CD4-positive, CD25-positive, alpha-beta regulatory T cell (primary cell): ENCODE measurements at places on chromosomes 6 and 20. TPM values are rescaled to one million over a fixed set of nuclear protein-coding genes. Genes with fewer than 3 reads are reported as not detected.

Gene PDYN
- not detected for total RNA-seq

Gene DCDC2
- total RNA-seq = not detected

GRCh38 chr6:110448846-110449540, 27.4 kb downstream of the SLC22A16 start:
- DNase-seq = no peak

- no peak for DNase-seq
Measured at GRCh38 chr20:57281900-57282299, 15.5 kb upstream of the BMP7 start.

DNA sequence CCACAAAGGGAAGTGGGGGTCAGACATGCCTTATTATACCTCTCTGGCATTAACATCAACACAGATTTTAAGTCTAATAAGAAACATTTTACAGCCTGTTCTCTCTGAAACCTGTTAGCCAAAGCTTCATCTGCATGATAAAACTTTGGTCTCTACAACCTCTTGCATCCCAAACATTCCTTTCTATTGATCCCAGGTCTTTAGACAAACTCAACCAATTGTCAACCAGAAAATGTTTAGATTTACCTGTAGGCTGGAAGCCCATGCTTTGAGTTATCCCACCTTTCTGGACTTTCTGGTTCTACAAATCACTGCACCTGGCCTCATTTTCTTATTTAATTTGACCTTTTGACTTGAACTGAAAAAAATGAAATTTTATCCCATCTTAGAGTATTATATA, 20.8 kb downstream of the MCM8 start:
- no peak for DNase-seq
